CD8-positive, alpha-beta memory T cell (primary cell): ENCODE measurements at places on chromosomes 11 and 22.
A peak's percentile ranks its signal among the peaks of the same experiment; 100 is the strongest.

GRCh38 chr22:40411506-40411861, 41.1 kb downstream of the SGSM3 start:
- DNase-seq: no peak
- no peaks in the 10 kb centered on the region for H3K27me3 ChIP-seq
- peaks cover 15% of the 10 kb centered on the region for H3K4me1 ChIP-seq
- no peak overlapping the region for H3K27ac ChIP-seq
- H3K4me3 ChIP-seq: no peak overlapping the region

GRCh38 chr11:33179348-33179803, 18.1 kb upstream of the CSTF3 start:
- no peak overlapping the region for H3K27ac ChIP-seq
- DNase-seq: no peak
- H3K4me1 ChIP-seq: no peaks in the 10 kb centered on the region
- no peak overlapping the region for H3K4me3 ChIP-seq
- H3K27me3 ChIP-seq: no peaks in the 10 kb centered on the region
- no peaks in the 10 kb centered on the region for H3K36me3 ChIP-seq

DNA sequence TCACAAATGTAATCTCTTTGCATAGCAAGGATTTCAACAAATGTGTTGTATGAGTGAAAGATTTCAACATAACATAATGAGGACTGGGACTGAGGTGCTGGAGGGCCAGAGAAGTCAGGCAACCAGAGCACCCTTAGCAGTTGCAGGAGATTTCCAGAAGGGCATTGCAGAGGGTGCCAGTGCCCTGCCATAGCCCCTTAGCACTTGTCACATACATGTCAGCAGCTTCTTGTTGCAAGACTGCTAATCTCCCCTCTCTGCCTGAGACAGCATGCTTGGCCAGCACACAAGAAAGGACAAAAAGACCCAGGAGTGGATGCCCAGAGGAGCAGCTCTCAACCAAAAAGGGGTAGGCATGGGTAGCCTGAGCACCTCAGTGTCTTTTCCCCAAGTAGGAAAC, 43.2 kb downstream of the BBOX1 start:
- H3K36me3 ChIP-seq: no peaks in the 10 kb centered on the region
- no peaks in the 10 kb centered on the region for H3K4me1 ChIP-seq
- H3K27me3 ChIP-seq: no peaks in the 10 kb centered on the region
- no peak for DNase-seq
- H3K4me3 ChIP-seq: no peak overlapping the region

DNA sequence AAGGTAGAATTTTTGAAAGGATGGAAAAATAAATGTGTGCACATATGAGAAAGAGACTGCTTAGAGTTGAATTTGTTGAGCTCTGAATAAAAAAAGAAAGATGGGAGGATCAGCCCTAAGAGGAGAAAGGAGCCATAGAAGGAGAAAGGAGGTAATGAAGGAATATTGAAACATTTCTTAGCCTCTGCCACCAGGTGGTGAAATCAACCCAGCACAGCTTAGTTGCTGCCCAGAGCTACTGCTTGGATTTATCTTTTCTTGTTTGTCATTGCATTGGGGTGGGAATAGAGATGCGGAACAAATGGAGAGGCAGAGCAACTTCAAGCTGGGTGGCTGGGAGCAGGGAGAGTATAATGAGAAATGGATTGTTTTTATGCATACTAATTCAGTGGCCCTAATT, 80.4 kb downstream of the SERGEF start:
- H3K36me3 ChIP-seq: no peaks in the 10 kb centered on the region
- no peak overlapping the region for H3K27ac ChIP-seq
- no peaks in the 10 kb centered on the region for H3K27me3 ChIP-seq
- no peak for DNase-seq
- H3K4me1 ChIP-seq: no peaks in the 10 kb centered on the region

DNA sequence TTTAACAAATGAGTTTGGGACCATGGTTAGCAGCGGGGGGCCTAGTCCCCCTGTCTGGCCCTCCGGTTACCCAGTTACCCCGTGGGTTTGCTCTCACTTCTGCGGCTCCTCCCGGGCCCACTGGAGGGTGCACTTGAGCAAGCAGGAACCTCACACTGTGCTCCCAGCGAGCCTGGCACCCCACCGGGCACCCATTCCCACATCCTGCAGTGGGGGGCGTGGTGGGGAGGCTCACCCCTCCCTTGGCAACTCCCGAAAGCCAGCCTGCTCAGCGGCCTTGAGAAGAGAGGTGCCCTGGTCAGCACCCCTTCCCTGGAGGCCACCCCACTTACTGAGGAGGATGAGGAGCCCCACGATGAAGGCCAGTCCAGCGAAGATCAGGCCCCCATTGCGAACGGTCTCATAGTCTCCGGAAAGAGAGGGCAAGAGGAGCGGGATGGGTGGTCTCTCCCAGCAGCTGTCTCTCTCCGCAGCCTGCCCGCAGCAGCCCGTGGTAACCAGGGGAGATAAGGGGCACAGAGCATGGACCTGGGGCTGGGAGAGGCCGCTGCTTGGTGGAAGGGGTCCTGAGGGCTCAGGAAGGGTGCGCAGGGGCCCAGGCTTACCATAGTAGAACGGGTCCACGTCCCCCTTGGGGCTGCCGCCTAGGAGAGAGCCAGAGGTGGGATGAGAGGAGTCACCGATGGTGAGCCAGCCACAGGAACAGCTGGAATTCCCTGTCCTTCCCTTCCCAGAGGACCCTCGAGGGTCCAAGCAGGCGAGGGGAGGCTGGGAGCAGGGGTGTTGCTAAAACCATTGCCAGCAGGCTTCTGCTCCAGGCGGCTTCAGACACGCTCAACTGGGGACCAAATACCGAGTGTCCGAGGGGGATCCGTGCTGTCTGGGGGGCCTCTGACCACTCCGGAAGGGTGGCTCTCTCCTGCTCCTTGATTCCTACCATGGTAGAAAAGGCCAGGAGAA, 2.2 kb downstream of the FXYD2 start:
- no peak overlapping the region for H3K4me3 ChIP-seq
- DNase-seq: peak; percentile 23
- no peaks in the 10 kb centered on the region for H3K27me3 ChIP-seq
- peaks cover 41% of the 10 kb centered on the region for H3K4me1 ChIP-seq
- no peak overlapping the region for H3K27ac ChIP-seq

DNA sequence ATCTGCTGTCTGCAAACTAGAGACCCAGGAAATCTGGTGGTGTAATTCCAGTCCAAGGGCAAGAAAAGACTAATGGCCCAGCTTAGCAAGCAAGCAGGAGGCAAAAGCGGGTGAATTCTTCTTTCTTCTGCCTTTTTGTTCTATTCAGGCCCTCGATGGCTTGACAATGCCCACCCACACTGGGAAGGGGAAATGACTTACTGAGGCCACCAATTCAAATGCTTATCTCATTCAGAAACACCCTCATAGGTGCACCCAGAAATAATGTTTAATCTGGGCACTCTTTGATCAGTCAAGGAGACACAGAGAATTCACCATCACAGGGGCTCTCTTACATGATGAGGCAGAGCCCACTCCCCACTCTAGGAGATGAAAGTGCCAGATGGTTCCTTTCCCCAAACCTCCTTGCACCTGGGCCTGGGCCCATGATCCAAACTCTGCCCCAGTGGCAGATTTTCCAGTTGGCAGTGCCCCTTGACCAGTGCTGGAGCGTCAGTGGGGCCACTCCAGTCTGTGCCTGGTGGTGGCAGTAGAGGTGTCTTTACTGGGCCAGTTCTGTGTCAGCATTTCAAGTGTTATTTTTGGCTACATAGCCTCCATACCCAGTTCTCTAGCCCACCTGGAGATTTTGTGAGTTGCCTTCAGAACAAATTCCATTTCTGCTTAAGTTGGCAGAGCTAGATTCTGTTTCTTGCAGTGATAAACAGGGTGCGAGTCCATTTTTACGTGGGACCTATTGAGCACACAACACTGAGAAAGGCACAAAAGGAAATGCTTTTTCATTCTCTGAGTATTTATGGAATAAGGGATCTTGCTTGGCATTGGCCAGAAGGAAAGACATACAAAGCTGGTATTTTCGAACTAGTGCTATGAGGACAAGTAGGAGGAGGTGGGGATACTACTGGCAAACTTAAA, 7.5 kb downstream of the ELMOD1 start:
- no peaks in the 10 kb centered on the region for H3K27me3 ChIP-seq
- H3K4me1 ChIP-seq: no peaks in the 10 kb centered on the region

- no peaks in the 10 kb centered on the region for H3K36me3 ChIP-seq
- no peaks in the 10 kb centered on the region for H3K4me1 ChIP-seq
- H3K4me3 ChIP-seq: no peak overlapping the region
- H3K27me3 ChIP-seq: no peaks in the 10 kb centered on the region
- DNase-seq: no peak
Measured at GRCh38 chr11:6864438-6864837, 1.6 kb downstream of the OR10A2 start.

DNA sequence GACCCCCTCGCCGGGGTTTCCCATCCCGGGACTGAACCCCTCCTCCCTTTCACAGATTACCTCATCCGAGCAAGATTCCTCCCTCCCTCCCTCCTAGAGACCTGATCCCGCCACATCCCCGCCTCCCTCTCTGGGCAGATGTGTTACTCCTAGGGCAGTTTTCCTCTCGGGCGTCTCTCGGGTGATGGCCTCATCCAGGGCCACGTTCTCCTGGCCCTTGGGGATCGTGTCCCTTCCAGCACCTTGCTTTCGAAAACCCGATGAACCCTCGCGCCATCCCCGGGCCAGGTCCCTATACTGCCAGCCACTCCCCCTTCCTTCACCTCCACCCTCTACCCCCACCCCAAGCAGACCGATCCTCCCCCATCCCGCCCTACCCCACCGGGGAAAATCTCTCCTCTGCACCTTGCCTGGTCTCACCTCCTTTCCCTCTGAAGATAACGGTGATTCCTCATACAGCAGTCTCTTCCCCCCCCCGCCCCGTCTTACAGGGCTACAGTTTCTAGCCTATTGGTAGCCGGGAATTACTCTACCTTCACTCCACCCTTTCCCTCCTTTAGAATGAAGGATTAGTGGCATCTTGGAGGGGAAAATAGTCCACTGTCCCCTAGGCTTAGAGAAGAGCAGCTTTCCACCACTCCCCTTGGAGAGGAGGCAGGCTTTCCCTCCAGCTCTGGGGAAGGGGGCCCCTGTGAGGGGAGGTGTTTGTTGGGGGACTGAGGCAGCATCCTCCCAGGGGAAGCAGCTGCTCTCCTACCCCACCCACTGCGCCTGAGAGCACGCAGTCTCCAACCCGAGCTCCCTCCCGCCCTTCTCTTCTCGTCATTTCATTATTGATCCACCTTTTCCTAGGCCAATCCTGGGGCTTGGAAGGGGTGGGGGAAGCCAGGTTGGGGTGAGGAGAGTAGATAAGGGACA, 1.2 kb downstream of the KMT2A start:
- H3K27me3 ChIP-seq: no peaks in the 10 kb centered on the region
- peak; percentile 45 for DNase-seq
- peak overlapping the region; percentile 89 for H3K27ac ChIP-seq
- peak overlapping the region; percentile 76 for H3K4me3 ChIP-seq
- H3K4me1 ChIP-seq: peaks cover 44% of the 10 kb centered on the region

DNA sequence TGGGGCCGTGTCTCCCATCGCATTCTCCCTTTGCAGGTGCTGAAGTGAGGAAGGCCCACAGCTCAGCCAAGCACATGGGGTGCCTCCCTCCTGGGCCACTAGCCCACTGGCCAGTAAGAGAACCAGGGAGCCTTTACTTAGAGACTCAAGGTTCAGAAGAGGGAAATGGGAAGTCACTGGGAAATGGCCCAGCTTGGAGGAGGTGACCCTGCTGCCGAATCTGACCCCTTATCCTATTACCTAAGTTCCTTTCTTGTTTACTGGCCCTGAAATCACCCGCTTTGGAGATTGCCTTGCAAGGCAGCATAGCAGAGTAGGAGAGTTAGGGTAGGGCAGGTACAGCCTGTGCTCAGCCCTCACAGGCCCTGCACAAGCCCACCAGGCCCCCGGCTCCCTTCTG, 24.4 kb downstream of the UPB1 start:
- no peak overlapping the region for H3K4me3 ChIP-seq
- no peak for DNase-seq
- H3K36me3 ChIP-seq: no peaks in the 10 kb centered on the region
- H3K4me1 ChIP-seq: no peaks in the 10 kb centered on the region

GRCh38 chr11:35234460-35235156, 95.6 kb downstream of the CD44 start:
- peaks cover 33% of the 10 kb centered on the region for H3K4me1 ChIP-seq
- DNase-seq: no peak
- H3K36me3 ChIP-seq: peaks cover 21% of the 10 kb centered on the region
- no peaks in the 10 kb centered on the region for H3K27me3 ChIP-seq

GRCh38 chr11:68643585-68643984, 40.8 kb upstream of the GAL start:
- H3K4me3 ChIP-seq: no peak overlapping the region
- no peaks in the 10 kb centered on the region for H3K27me3 ChIP-seq
- no peak for DNase-seq
- H3K4me1 ChIP-seq: no peaks in the 10 kb centered on the region

DNA sequence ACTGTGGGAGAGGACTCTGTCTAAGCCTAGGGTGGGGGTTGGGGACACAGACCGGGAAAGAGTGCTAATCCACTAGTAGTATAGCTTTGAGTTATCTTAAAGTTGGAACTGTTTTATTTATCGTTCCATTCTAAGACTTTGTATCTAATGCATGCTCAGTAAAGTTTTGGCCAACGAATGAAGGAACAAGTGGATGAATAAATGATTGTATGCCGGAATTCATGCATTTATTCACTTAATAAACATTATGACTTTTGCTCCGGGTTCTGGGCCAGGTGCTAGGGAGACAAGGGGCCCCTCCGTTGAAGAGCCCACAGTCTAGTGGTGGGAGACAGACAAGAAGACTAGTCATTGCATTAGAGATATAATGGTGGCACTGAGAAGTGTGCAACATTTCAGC, 645 bp downstream of the RNF121 start:
- H3K4me3 ChIP-seq: peak overlapping the region; percentile 95
- peak overlapping the region; percentile 96 for H3K27ac ChIP-seq
- H3K36me3 ChIP-seq: no peaks in the 10 kb centered on the region
- DNase-seq: no peak

- H3K4me3 ChIP-seq: no peak overlapping the region
- H3K27me3 ChIP-seq: no peaks in the 10 kb centered on the region
- no peaks in the 10 kb centered on the region for H3K36me3 ChIP-seq
- H3K4me1 ChIP-seq: no peaks in the 10 kb centered on the region
- DNase-seq: no peak
Measured at GRCh38 chr11:59188954-59189353, 17.0 kb downstream of the DTX4 start.

GRCh38 chr11:16737818-16738192, 642 bp upstream of the C11orf58 start:
- H3K4me1 ChIP-seq: peaks cover 35% of the 10 kb centered on the region
- DNase-seq: no peak
- peak overlapping the region; percentile 96 for H3K4me3 ChIP-seq
- H3K36me3 ChIP-seq: no peaks in the 10 kb centered on the region

- H3K4me3 ChIP-seq: no peak overlapping the region
- H3K27ac ChIP-seq: no peak overlapping the region
- peak; percentile 41 for DNase-seq
- no peaks in the 10 kb centered on the region for H3K27me3 ChIP-seq
- H3K4me1 ChIP-seq: no peaks in the 10 kb centered on the region
Measured at GRCh38 chr11:1202776-1203504, 19.9 kb upstream of the MUC5B start.
